Psoas muscle (tissue), 8 donors: ENCODE measurements at places on chromosomes 16 and 17. TPM values are rescaled to one million over a fixed set of nuclear protein-coding genes. Genes with fewer than 3 reads are reported as not detected.

GRCh38 chr16:68229431-68230175 lies 6.3 kb downstream of the ESRP2 start:
- no peak for DNase-seq

DNA sequence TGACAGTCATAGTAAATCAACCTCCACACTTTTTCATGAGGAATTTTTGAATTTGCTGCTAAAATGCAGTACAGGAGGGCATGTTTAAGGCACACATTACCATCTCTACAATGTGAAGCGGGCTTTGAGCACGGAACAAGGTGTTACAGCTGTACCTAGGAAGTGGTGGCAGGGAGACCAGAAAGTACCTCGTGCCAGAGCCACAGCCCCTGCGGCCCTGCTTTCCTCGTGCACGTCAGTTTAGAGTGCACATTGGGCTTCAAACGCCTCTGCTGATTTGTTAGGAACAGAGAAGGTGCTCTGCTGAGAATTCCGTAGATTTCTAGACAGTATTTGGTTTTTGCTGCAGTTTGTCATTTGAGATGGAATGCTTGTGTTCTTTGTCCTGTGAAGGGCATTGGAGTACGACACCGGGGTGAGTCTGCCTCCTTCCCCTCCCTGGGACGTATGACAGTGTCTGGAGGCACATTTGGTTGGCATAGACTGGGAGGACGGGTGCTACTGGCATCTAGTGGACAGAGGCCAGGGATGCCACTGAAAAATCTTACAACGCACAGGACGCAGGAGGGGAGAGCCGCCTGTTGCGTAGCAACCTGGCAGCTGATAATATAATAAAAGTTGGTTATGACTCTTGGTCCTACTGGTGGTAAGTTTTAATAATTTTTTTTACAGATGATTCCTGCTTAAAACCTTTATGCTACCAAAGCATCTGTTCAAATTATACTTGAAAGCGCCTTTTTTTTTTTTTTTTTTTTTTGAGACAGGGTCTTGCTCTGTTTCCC lies 9.1 kb downstream of the FOXK2 start:
- peak; percentile 69 for DNase-seq

Gene CHD9NB
- total RNA-seq, result 0.13 TPM

DNA sequence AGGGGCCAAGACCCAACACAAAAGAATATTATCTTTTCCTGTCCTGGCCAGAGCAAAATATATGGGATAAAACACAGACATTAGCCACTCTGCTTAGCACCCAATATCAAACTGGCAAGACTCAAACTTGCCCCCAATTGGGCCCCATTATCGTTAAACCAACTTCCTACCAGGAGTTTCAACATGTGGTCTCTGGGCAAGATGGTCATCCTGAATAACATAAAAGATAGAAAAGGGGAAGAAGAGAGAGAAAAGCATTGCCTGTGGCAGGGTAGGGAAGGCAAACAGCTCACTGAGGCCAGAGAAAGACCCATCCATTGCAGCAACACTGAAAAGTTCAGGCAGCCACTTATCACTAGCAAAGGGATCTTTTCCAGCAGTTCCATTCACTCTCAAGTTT lies 502.1 kb downstream of the KIF2B start:
- DNase-seq, result no peak

DNA sequence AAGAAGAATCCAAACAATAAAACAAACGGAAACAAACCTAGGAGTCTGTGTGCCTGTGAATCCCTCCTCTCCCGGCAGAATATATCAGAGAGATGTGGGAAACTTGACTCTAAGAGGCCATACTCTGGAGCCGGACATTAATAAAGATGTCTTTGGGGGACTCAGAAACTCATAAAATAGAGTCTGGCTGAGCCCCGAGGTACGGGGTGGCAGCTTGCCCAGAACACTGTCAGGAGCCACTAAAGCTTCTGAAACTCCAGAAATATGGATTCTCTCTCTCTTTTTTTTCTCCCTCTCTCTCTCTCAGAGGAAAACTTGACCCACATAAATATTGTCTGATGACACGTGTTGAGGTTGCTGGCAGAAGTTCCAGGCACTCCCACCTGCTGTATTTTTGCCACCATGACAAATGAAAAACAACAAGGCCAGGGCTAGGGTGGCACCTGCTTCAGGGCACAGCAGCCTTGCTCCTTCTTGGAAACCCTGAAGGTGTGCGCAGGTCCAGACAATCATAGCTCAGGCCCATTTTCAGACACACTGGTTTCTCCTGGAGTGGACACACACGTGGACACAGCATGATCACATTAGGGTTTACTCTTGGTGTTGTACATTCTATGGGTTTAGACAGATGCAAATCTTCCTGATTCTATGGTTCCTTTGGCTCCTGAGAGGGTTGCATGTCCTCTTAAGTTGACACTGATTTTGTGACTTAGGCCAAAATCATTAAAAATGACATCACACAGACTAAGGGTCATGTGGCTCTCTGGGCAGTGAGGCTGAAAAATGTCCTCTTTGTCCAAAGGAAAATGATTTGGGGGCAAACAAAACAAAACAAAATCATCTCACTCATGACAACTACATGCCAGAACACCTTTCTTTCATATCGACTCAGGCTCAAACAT lies 282.6 kb upstream of the IRX3 start:
- DNase-seq, result no peak

Gene KRT33B
- not detected for total RNA-seq

Gene ABCA6
- 21.2 TPM for total RNA-seq

GRCh38 chr16:1642148-1642547 lies 30.0 kb downstream of the CRAMP1 start:
- DNase-seq, result peak; percentile 93

GRCh38 chr17:44324092-44324570 lies 492 bp downstream of the SLC25A39 start:
- peak; percentile 34 for DNase-seq

Gene TOP2A
- 0.84 TPM for total RNA-seq

GRCh38 chr17:14745541-14745940 lies 444.7 kb downstream of the HS3ST3B1 start:
- no peak for DNase-seq

DNA sequence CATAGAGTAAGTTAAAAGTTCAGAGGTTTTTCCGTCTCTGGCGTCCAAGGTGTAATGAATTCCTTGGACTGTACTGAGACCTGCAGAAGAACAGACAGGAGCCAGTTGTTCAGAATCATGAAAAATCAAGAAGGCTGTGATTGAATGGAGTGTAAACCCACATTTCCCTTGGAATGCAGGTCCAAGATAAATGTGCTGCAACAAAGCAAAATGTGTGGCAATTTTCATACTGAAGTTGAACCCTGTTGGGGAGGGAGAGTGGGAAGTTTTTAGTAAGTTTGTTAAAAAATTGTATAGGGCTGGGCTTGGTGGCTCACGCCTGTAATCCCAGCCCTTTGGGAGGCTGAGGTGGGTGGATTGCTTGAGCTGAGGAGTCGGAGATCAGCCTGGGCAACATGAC lies 21.4 kb downstream of the GGNBP2 start:
- DNase-seq, result no peak
